ENCODE measurements at places on chromosomes 3 and 15.

DNA sequence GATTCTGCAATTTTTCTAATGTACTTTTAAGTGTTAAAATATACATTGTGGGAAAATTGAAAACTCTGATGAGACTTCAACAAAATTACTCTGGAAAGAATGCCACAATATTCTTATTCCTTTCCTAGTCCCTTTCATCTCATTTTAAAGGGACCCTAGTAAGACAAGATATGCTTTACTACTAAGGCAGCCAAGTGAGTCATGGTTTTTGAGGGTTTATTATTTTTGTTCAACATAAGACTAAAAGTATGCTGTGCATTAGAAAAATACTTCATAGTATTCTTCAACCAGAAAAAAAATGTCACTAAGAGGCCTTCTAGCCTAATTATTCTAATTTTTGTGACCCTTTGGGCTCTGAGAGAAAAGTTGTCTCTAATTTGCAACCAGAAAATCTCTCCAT is 7.4 kb downstream of the IL12A start:
- DNase-seq = no peak

DNA sequence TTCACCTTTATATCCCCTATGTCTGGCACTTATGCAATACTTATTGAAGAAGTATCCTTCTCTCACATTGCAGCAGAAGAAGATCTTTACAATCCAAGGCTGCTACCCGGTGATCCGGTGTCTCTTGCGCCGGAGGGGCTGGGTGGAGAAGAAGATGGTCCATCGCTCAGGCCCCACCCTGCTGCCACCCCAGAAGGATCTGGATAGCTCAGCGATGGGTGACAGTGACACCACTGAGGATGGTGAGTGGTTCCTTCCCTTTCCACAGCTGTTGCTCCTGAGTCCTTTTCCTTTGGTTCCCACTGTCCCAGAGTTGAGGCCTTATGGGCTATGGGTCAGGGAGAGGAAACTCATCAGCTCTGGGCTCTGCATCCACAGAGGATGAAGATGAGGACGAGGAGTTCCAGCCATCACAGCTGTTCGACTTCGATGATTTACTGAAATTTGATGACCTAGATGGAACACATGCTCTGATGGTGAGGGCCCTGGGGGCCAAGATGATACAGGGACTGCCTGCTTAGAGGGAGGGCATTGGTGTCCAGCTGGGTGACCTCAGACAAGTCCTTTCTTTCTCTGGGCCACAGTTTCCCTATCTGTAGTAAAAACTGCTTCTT is 2.9 kb downstream of the TTLL3 start:
- DNase-seq = no peak

GRCh38 chr3:159619341-159619885 is 369.2 kb upstream of the IL12A start:
- DNase-seq = peak; percentile 42

- no peak for DNase-seq
These were observed 7.7 kb downstream of the COL8A1 start for GRCh38 chr3:99646107-99646435.

DNA sequence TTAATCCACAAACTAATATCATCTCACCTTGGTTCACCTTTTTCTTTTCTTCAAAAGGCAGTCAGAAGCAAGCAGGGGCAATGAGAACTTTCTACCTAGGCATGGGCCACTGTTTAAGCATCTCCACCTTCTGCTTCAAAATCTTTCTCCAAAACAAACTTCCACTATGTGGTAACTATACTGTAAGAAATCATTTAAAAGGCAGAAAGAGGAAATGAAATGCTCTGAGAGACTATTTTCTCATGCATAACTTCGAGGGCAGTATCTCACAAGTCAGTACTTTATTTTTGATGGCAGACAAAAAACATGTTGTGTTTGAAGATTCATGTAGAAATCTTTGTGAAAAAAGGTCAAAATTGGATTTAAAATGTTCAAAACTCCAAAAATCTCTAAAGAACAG is 419.7 kb downstream of the ZBTB20 start:
- no peak for DNase-seq

GRCh38 chr3:107239703-107240102 is 137.5 kb upstream of the CCDC54 start:
- DNase-seq = no peak

- peak; percentile 77 for DNase-seq
These were observed at the start of gene FBXL2 for GRCh38 chr3:33277193-33277882. TSS of gene FBXL2 (plus strand) at chr3:33277442. CDS start at chr3:33277513, 71 bp downstream.

DNA sequence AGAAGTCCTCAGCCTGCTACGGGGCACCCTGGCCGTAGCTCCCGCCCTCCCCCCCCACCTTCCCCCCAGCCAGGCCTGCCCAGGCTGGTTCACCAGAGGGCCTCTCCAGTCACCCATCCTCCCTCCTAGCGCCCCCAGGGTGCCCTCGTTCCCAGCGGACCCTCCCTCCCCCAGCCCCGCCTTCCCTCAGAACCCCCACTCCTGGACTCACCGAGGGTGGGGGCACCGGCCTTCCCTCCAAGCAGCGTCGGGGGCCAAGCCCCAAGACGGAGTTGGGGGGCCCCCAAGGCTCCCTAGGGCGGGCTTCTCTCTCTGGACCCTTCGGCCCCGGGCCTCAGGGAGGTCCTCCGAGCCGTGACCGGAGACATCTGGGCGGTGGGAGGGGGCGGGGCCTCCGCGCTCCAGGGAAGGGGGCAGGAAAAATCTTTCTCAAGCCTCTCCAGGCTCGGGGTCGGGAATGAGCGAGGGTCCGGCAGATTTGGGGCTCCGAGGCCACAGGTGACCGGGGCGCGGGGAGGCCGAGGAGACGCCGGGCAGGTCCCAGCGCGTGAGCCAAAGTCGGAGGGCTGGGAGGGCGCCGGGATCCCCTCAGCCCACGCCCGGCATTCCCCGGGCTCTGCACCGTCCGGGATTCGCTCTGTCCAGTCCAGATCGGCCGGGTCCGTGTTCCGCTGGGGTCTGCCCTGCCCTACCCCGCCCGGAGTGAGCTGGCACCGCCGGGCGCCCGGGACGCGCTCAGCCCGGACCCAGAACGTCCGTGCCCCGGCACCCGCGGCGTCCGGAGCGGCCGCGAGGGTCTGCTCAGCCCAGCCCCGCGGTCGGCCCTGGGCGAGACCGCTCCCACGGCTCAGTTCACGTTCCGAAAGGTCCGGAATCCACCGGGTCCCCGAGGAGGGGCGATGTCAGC is 999 bp downstream of the INSYN1 start:
- peak; percentile 28 for DNase-seq

DNA sequence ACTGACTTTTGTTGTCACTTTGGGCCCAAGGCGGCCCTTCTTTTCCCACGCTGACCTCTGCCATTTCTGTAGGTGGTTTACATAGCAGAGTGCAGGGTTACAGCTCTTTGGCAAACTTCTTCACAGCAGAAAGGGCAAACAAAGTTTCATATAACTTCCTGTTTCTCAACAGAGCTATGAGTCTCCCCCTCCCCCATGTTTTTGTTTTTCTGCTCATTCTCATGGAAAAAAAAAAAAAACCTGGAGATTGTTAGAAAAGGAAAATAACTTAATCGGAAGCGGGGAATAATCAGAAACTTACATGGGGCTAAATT is 342.0 kb upstream of the NR2F2 start:
- DNase-seq = peak; percentile 25

GRCh38 chr3:190486908-190487607 is 26.8 kb upstream of the IL1RAP start:
- DNase-seq = no peak

DNA sequence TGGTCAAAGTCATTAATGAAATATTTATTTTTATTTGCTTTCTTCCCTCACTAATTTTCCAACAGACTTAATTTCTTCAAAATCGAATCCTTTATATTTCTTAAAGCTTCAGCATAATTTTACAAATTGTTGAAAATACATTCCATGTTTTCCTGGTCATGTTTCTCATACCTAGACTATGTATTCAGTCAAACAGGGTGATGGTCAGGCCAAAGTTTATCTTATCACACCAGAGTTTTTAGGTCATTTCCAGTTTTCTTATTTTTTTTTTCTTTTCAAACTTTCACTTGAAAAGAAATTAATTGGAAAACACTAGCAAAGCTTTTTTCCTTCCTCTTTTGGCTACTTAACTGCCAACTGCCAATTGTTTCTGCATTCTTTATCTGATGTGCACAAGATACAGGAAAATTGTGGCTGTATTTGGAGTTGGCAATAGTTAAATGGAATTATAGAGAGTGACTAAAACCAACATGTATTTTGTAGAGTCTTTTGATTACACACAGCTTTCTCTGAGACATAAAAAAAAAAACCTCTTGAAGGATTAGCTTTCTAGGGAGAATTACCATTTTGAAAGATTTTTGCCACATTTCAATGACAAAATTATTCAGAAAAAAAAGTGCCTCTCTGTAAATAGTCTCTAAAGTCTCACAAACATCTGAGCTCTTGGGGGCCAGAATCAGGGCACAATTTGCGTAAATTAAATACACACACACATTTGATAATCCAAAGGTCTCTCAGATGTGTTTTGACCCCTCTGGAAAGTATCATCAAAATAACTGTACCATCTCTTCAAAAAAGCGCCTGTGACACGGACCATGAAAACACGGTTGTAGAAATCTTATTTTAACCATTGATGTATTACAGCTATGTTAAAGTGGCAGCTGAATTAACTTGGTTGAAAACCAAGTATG is 603.2 kb upstream of the KCNMB2 start:
- no peak for DNase-seq

DNA sequence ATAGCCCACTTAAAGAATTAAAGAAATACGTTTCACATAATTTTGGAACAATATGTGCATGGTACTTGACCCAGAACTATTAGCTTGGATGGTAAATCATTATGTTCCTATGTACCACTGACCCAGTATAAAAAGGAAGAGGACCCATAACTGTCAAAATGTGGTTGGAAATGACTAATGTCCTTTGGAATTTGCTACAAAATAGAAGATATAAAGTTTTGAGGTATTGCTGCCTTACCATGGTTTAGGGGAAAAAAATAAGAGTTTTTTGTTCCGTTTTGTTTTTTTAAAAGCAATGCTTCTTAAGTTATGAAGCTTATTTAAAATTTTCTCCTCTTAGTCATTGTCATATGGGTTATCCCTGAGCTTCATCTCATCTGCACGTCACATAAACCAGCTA is 15.8 kb upstream of the TFDP2 start:
- no peak for DNase-seq

GRCh38 chr3:127410678-127411077 is 122.8 kb upstream of the PRR20G start:
- DNase-seq = no peak

- no peak for DNase-seq
These were observed 29.4 kb downstream of the STARD5 start for GRCh38 chr15:81294516-81294880.

GRCh38 chr15:75452865-75453702 is 1.6 kb upstream of the SIN3A start:
- peak; percentile 43 for DNase-seq

GRCh38 chr3:134312072-134312872 is 61.6 kb upstream of the RYK start:
- DNase-seq = no peak

DNA sequence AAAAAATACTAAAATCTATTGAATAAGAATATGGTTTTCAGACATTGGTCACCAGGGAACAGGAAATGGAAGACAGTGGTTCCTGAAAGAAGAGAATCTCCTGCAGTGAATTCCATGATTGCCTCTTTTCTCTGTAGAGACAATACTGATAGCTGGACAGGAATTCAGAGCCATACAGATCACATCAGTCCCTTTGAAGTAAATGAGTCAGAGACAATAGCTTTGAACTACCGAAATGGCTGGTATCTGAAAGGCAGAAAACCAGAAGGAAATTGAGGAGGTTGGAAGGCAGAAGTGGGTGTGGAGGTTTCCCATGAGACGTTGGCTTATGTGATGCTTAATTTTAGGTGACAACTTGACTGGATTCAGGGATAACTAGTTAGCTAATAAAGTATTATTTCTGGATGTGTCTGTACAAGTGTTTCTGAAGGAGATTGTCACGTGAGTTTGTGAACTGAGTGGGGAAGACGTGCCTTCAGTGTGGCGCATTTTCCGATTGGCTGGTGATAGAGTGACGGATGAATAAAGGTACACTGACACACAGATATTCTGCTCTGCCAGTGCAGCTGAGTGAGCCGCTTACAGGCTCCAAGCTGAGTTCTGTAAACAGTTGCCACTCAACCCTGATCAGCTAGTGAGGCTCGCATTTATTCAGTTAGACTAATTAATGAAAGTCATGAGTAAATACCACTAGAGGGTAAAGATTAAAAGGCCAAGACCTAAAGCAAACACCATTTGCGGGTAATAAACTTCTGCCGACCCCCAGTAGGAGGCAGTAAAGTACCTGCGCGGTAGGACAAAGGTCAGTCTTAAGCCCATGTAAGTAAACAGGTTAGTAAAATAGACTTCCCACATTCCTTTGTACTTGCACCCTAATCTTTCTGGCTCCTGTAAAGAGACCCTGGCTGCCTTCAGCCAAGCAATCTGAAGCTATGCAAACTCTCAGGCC is 1298.6 kb downstream of the SI start:
- DNase-seq = no peak

DNA sequence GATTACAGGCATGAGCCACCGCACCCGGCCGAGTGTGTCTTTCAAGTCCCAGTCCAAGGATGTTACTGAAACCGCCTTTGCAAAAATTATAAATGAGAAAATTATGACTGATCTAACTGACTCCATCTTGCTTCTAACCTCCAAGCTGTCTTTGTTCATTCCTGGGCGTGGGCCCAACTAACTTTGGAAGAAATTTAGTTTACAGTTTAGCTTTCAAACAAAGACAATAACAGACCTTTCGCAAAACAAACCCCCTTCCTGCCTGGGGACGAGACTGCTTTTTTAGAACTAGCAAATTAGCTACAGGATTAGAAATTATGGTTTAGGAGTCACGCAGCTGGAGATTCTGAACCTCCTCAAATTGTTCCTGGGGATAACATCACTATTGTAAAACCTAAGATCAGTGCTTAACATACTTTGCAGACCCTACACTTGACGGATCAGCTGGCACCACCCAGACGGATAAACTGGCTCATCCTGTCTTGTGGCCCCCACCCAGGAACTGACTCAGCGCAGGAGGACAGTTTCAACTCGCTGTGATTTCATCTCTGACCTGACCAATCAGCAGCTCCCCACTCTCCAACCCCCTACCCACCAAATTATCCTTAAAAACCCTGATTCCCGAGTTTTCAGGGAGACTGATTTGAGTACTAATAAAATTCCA is 23.8 kb downstream of the NANOGP8 start:
- DNase-seq = no peak

DNA sequence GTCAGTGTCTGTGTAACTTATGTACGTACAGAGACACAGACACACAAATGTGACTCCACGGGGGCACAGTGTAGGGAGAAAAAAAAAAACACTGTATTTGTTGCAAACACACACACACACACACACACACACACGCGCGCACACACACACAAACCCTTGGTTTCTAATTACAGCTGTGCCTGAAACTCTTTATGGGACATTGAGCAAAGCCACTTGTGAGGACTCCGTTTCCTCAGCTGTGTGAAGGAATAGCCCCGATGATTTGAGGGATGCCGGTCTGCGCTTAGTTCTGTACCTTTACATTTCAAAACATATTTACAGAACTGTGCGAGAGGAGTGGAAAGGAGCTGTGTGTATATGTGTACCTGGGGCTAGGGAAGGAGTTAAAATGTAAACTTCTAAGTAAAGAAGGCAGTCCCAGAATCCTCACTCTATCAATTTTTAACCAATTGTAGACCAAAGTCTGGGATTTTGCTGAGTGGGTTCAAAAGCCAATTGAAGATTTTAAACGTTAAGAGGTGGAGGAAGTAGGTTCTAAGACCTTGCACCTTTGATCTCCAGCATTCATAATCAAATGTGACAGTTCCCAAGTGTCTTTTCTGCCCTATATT is 5.3 kb upstream of the BCL6 start:
- DNase-seq = no peak
